ENCODE measurements at places on chromosomes 12 and 14. TPM values are rescaled to one million over a fixed set of nuclear protein-coding genes. Genes with fewer than 3 reads are reported as not detected.

CLSTN3 gene
- 38.0 TPM for total RNA-seq

DNA sequence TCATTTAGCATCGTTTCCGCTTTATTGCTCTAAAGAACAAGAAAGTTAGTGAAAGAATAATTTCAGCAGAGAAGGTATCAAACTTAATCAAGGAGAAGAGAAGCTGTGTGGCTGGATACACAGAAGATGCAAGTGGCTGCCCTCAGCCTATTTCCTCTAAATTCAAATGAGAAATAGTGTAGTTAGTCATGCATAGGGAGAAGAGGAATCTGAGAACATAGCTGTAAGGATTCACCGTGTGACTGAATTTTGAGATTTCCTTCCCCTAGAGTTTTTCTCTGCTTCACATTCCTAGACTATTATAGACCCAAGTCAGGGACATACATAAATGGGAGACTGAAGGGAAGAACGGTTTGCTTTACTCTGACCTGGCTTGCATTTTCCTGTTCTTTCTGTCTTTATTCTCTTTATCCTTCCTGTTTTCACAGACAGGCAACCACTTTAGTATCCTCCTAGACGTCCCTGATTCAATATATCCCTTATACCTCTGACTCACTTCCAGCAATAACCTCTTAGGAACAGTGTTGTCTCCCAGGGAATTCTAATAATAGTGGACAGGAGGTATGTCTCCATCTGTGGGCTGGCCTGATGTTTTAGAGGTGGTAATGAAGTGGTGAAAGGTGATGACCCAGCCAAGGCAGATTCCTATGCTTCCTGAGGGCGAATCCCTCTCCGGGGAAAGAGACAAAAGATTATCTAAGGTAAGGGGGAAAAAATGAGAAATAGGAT is 7.0 kb downstream of the RNASE10 start:
- H3K27me3 ChIP-seq: peaks cover 7% of the 10 kb centered on the region
- H3K36me3 ChIP-seq: no peaks in the 10 kb centered on the region
- no peak overlapping the region for H3K4me3 ChIP-seq
- H3K27ac ChIP-seq: no peak overlapping the region
- H3K4me1 ChIP-seq: no peaks in the 10 kb centered on the region

DNA sequence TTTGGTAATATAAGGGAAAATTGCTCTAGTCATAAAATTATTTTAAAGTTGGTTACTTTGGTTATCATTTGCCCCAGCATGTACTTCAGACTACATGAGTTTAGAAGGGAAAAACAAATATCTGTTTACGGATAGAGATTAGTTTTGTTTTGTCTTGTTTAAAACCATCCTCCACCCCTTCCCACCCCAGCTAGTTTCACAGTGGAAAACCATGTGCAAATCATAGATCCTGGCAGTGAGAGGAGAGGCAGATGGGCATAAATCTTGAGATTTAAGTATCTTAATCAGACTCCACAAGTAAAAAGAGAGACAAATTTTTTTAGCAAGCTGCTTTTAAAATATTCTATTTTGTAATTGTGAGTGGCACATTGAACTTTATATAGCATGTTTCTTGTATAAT is 424.7 kb downstream of the TMEM117 start:
- H3K36me3 ChIP-seq: no peaks in the 10 kb centered on the region
- H3K4me3 ChIP-seq: no peak overlapping the region
- no peak overlapping the region for H3K27ac ChIP-seq
- no peaks in the 10 kb centered on the region for H3K4me1 ChIP-seq
- H3K27me3 ChIP-seq: no peaks in the 10 kb centered on the region

DNA sequence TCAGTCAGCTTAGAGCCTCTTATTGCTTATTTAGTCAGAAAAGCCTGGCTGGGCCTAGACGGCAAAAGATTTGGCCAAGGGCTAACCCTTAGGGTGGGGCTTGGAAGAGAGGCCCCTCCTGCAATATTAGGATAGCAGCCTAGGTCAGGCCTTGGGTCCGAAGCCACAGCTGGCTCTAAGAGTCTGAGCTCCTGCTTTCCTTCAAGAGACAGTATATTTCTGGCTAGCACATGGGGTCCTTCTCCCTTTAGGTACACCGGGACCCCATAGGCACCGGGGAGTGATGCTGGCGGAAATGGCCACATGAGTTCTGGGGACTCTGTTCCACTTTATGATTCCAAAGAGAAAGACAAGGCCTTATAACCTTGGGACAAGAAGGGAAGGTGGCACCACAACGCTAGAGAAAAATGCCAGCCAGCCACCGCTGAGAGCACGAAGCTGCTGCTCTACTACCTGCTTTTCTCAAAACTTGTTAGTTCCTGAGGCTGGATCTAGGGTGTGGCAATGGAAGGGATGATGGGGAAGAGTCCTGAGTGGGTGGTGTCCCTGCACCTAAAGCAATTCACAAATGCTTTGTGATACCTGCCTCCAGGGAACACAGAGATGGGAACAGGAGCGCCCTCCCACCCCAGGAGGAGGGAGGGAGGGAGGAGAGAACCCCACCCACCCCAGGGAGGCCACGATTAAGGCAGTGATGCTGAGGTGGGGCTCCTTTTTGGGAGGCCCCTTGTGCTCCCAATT is 3.1 kb upstream of the AVIL start:
- peaks cover 5% of the 10 kb centered on the region for H3K4me1 ChIP-seq
- no peak for DNase-seq
- H3K36me3 ChIP-seq: peaks cover 2% of the 10 kb centered on the region
- H3K27me3 ChIP-seq: no peaks in the 10 kb centered on the region
- no peak overlapping the region for H3K27ac ChIP-seq

DNA sequence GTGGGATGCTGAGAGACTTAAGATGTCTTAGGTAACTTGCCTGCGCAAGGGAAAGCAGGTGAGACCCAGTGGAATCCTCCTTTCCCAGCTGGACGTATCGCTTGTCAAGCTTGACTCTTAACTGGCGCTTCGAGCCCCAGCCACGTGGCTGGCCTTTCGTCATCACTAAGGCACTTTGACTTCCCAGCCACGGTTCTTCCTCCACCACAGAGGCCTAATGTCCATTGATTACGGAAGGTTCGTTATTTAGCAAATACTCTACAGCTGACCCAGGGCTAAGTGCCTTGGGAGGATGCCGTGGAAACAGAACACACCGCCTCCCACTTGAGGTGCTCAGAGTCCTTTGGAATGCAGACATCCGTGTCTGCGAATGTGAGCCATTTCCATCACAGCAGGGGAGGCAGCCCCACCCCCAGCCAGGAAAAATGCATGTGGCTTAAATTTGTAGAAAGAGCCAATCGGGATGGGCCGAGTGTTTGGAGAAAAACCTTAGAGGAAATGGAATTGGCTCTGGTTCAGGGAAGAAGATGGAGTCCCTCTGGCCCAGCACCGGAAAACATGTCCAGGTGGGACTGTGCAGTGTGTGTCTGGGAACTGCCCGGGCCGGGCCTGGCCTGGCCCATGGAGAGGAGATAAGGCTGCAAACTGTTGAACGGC is 115.7 kb downstream of the PLXNC1 start:
- no peak for DNase-seq
- H3K36me3 ChIP-seq: no peaks in the 10 kb centered on the region
- H3K27ac ChIP-seq: peak overlapping the region; percentile 52
- H3K27me3 ChIP-seq: no peaks in the 10 kb centered on the region
- no peak overlapping the region for H3K4me3 ChIP-seq

- no peaks in the 10 kb centered on the region for H3K27me3 ChIP-seq
- no peak for DNase-seq
- H3K4me3 ChIP-seq: no peak overlapping the region
- no peaks in the 10 kb centered on the region for H3K4me1 ChIP-seq
- no peaks in the 10 kb centered on the region for H3K36me3 ChIP-seq
Observed at GRCh38 chr14:60599727-60600126, 49.5 kb downstream of the SIX1 start.

DNA sequence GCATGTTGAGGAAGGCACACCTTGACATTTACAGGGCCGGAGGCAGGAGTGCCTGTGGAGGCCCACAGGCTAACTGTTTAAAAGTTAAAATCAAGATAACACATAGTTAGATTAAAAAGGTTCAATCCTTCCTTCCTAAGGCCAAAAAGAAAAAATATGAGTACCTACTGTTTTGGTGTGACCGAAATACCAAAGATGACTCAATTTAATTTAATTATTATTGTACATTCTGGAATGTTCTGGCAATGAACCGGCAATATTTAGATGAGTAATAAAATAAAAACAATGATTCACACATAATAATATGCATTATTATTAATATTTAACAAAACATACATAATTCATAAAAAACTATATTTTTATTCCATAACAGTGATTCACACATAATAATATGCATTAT is 136.8 kb upstream of the NTF3 start:
- no peak overlapping the region for H3K4me3 ChIP-seq
- H3K27me3 ChIP-seq: no peaks in the 10 kb centered on the region
- H3K36me3 ChIP-seq: no peaks in the 10 kb centered on the region
- no peak for DNase-seq
- H3K27ac ChIP-seq: no peak overlapping the region

DNA sequence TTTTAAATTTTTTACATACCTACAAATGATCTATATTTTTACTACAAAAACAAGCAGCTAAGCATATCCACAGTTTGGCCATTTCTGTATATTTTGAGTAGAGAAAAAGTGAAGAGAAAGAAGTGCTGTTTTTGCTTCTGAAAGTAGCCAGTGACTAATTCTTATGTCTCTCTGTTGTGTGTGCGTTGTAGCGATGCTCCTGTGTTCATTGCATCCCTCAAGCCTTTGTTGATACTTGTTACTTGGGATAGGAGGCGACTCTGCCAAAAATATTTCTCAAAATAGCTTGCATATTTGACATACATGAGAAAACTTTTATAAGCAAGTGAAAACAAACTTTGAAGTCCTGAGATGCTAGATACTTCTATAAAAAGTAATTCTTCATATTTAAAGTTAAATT is 714.1 kb downstream of the FSCB start:
- H3K27ac ChIP-seq: no peak overlapping the region
- no peak overlapping the region for H3K4me3 ChIP-seq
- H3K4me1 ChIP-seq: no peaks in the 10 kb centered on the region
- H3K27me3 ChIP-seq: no peaks in the 10 kb centered on the region

Data from hepatocyte (in vitro differentiated cells).